ENCODE measurements at places on chromosomes 12 and 14. TPM values are rescaled to one million over a fixed set of nuclear protein-coding genes. Genes with fewer than 3 reads are reported as not detected.

USP44 gene
- total RNA-seq = 6.2 TPM

MIP gene
- total RNA-seq = not detected

FITM1 gene
- total RNA-seq = 0.34 TPM

DNA sequence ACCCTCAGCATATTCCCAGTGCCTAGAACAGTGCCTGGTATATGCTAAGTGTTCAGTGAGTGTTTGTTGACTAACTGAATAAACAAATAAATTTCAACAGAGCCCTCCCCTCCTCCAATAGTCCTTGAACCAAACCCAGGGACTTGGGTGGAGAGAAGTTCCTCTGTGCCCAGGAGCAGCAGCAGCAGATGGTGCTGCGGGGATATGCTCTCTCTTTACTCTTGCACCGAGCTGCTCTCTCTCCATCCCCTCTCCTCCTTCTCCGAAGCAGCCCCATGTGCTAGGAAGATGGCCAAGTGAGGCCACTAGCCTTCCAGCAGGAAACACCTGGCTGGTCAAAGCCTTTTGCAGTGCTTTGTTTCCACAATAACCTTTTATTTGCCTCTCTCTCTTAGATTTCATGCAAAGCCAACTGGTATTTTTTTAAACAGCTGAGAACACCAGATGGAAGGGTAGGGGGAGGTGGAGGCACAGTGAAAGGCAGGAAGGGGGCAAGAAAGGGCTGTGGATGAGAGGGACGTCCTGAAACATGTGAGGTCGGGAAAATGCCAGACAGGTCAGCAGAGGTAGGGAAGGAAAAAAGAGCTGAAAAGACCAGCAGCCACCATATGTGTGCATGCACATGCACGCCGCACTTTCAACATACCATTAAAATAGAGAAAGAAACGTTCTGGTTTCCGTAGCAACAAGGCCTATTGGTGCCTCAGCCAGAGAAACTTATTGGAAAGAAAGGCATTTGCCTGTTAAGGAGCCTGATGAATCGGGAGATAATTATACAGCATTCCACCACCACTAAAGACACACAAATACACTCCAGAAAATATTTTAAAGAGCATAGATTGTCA lies 78.9 kb downstream of the EMP1 start:
- H3K27me3 ChIP-seq = no peaks in the 10 kb centered on the region
- no peak overlapping the region for H3K27ac ChIP-seq
- H3K4me1 ChIP-seq = peaks cover 12% of the 10 kb centered on the region
- H3K36me3 ChIP-seq = no peaks in the 10 kb centered on the region
- H3K4me3 ChIP-seq = no peak overlapping the region
- no peak for DNase-seq

- no peak overlapping the region for H3K4me3 ChIP-seq
- no peak overlapping the region for H3K27ac ChIP-seq
These were observed 1006.4 kb upstream of the TMEM132C start for GRCh38 chr12:127260531-127260930.

DNA sequence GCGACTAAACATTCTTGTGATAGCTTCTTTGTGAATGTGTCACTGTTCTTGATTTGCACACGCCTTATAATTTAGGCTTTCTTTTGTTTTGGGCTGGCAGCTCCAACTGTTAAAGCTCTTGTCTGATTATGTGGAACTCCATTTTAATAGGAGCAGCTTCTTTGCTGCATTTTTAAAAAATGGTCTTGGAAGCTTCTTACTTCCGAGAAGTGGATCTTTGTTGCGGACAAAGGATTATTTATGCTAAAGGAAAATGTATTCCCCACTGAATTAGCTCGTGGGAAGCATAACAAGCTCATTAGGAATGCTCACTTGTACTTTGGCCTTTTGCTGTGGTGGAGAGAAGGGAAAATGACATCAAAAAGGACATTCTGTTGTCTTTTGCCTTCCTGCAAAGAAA lies 20.0 kb downstream of the GAS2L3 start:
- H3K27ac ChIP-seq = no peak overlapping the region
- no peaks in the 10 kb centered on the region for H3K4me1 ChIP-seq
- H3K4me3 ChIP-seq = peak overlapping the region; percentile 2
- H3K36me3 ChIP-seq = no peaks in the 10 kb centered on the region

DNA sequence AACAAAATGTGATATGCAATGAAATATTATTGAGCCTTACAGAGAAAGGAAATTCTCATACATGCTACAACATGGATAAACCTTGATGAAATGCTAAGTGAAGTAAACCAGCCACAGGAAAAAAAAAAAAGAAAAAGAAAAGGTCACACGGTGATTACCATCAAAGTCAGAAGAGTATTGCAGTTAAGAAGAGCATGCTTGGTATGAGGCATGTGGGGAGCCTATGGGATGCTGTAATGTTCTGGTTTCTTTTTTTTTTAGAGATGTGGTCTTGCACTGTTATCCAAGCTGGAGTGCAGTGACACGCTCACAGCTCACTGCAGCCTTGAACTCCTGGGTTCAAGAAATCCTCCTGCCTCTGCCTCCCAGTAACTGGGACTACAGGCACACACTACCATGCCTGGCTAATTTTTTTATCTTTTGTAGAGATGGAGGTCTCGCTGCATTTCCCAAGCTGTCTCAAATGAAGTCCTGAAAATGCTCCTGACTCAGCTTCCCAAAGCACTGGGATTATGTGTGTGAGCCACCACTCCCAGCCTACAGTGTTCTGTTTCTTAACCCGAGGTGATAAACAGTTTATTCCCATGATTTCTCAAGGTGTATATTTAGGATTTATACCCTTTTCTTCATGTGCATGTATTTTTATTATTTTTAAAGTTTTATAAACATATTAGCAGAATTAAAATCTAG lies 96.2 kb downstream of the SEC23A start:
- H3K27me3 ChIP-seq = no peaks in the 10 kb centered on the region
- H3K27ac ChIP-seq = no peak overlapping the region
- H3K4me1 ChIP-seq = no peaks in the 10 kb centered on the region
- H3K4me3 ChIP-seq = no peak overlapping the region

DNA sequence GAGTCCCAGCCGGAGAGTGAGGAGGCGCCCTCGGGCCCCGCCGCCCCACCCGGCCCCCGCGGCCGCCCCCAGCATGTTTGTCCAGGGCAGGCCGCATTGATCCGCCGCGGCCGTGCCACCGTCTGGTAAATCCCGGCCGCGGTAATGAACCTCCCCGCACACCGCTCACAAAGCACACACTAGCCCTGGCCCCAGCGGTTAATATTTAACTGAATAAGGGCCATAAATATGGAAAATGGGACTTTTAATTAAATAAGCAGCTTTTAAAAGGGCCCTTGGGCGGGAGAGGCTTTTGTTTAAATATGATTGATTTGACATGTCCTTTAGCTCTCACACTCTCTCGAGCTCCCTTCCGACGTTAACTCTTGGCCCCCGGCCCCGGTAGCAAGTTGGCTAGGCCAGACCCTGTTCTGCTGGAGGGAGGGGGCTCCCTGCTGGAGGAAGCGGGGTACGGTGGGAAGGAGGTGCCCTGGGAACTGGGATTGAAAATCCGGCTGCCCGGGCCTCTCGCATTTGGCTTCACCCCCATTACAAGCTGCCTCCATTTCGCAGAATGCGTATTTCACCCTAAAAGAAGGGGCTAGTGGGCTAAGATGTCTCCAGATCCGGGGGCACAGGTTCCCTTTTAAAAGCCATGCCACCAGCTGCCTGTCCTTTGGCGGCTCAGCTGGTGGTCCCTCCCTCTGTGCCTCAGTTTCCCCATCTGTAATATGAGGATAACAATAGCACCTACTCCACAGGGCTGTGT lies 199.8 kb downstream of the RBM19 start:
- H3K4me3 ChIP-seq = no peak overlapping the region
- H3K4me1 ChIP-seq = no peaks in the 10 kb centered on the region
- no peaks in the 10 kb centered on the region for H3K36me3 ChIP-seq
- peaks cover 24% of the 10 kb centered on the region for H3K27me3 ChIP-seq
- no peak overlapping the region for H3K27ac ChIP-seq
- DNase-seq = no peak

DNA sequence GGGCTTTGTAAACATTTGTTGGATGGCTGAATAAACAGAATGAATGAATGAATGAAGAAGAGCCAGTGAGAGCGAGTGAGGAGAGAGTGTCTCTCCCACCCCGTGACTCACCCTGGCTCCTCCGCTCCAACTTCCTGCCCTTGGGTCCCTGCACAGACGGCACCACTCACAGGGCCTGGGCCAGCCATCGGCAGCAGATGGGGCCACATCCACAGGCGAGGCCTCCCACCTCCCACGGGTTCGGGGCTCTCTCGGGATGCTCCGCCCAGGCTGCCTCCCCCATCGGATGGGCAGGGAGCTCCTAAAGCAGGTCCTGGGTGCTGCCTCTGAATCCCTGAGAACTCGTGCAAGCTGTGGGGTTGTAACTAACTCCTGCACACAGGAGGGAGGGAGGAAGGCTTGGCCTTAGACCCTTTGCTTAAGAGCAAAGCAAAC lies 41.3 kb downstream of the CCNK start:
- no peak for DNase-seq
- peaks cover 68% of the 10 kb centered on the region for H3K4me1 ChIP-seq
- no peaks in the 10 kb centered on the region for H3K36me3 ChIP-seq
- H3K27me3 ChIP-seq = no peaks in the 10 kb centered on the region

DNA sequence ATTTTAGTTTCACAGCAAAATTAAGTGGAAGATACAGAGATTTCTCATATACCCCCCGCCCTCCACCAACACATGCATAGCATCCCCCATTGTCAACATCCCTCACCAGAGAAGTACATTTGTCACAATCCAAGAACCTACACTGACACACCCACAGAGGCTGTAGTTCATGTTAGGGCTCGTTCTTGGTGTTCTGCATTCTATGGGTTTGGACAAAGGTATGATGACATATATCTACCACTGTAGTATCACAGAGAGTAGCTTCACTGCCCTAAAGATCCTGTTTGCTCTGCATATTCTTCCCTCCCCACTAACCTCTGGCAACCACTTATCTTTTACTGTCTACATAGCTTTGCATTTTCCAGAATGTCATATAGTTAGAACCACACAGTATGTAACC lies 444.6 kb upstream of the DCN start:
- no peaks in the 10 kb centered on the region for H3K27me3 ChIP-seq
- no peak for DNase-seq
- H3K27ac ChIP-seq = no peak overlapping the region
- no peak overlapping the region for H3K4me3 ChIP-seq
- H3K4me1 ChIP-seq = no peaks in the 10 kb centered on the region

DNA sequence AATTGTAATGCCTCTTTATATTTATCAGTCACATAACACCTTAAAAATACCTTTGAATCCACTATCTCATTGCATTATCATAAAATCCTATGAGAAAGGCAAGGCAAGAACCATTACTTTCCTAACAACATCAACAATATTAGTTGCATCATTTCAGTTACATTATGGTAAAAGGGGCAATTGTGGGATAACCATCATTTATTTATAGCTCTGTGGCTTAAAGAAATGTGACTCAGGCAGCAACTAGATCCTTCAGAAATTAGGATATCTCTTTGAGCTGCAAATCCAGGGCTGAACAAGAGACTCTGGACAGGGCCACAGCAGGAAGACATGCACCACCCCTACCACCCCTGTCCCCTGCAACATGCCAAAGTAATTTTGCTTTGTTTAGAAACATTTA lies 36.4 kb downstream of the EPS8 start:
- no peaks in the 10 kb centered on the region for H3K27me3 ChIP-seq
- no peak overlapping the region for H3K27ac ChIP-seq
- no peaks in the 10 kb centered on the region for H3K36me3 ChIP-seq
- DNase-seq = no peak

- H3K4me1 ChIP-seq = peaks cover 22% of the 10 kb centered on the region
- DNase-seq = no peak
- no peaks in the 10 kb centered on the region for H3K27me3 ChIP-seq
- H3K36me3 ChIP-seq = peaks cover 21% of the 10 kb centered on the region
- no peak overlapping the region for H3K4me3 ChIP-seq
These were observed 83.9 kb downstream of the ADCK1 start for GRCh38 chr14:77883847-77884238.

DNA sequence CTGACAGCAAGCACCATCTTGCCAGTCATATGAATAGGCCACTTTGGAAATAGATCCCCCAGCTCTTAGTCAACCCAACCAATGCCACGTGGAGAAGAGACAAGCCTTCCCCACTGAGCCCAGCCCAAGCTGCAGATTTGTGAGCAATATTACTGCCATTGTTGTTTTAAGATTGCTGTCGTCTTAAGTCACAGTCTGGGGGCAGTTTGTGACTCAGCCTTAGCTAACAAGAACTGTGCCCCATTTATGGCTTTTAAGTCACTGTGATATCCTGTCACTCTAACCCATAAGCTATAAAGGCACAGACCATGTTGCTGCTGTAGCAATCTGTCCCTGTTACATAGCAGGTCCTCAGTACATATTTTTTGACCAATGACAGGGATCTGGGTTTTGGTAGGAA lies 464.2 kb downstream of the MED13L start:
- H3K36me3 ChIP-seq = no peaks in the 10 kb centered on the region
- H3K4me1 ChIP-seq = no peaks in the 10 kb centered on the region
- H3K27me3 ChIP-seq = peaks cover 44% of the 10 kb centered on the region
- no peak overlapping the region for H3K4me3 ChIP-seq
- no peak overlapping the region for H3K27ac ChIP-seq

DNA sequence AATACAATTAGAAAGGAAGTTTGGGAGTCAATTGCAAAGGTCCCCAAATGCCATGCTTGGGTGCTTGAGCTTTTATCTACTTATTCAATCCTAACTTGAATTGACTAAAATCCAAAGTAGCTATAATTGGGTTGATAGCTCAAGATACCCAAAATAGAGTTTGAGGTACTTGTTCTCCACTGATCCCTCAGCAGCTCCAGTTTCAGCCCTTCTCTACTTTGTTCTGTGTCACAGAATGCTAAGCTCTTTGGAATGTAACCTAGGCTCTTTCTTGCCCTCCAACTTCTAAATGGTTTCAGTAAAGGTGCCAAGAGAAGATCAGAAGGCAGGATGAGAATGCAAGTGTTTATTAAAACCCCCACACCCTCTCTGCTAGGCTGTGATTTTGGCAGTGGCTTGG lies 251.4 kb upstream of the CLEC14A start:
- H3K27me3 ChIP-seq = no peaks in the 10 kb centered on the region
- H3K4me3 ChIP-seq = no peak overlapping the region
- DNase-seq = no peak
- no peaks in the 10 kb centered on the region for H3K4me1 ChIP-seq

DNA sequence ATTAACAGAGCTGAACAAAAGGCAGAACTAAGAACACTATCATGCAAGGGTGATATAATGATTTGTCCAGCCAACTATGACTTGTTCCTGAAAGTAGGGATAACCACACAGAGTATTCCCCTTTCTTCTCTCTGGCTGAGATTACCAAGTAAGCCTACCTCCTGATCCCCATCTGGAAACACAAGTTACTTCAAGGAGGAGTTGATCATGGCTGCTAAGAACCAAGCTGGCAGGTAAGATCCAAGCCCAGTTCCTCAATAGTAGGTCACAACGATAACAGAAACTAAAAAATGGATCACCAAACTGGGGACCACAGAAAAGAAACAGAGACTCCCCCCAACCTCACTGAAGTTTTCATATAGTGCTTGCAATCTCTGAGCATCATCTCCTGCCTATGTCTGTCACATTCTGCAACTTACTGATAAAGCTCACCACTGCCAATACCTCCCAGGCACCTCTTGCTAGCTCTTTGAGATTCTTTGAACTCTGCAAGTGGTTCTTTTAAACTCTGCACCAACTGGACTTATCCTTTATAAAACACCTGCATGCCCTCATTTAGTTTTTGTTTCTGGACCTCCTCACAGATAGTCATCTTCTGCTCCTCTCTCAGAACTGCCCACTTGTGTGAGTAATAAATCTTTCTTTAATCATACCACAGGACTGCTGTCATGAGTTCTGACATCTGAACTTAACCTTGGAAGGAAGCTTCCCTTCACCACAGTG lies 76.6 kb downstream of the LRP6 start:
- H3K4me3 ChIP-seq = no peak overlapping the region
- H3K36me3 ChIP-seq = no peaks in the 10 kb centered on the region
- H3K27ac ChIP-seq = no peak overlapping the region

GRCh38 chr14:47966076-47966810 lies 290.8 kb upstream of the MDGA2 start:
- no peak overlapping the region for H3K27ac ChIP-seq
- no peaks in the 10 kb centered on the region for H3K27me3 ChIP-seq
- H3K36me3 ChIP-seq = no peaks in the 10 kb centered on the region
- H3K4me3 ChIP-seq = no peak overlapping the region
